Osteoblast (primary cell): ENCODE measurements at places on chromosomes 3 and 15. TPM values are rescaled to one million over a fixed set of nuclear protein-coding genes. Genes with fewer than 3 reads are reported as not detected.

- peak; percentile 97 for DNase-seq
Measured at GRCh38 chr3:133895208-133896001, at the start of gene RAB6B. Gene RAB6B (minus strand): TSS chr3:133895882. CDS start chr3:133895466, 416 bp downstream.

TATDN2 gene
- 19.2 and 20.0 TPM in 2 replicates for total RNA-seq

DNA sequence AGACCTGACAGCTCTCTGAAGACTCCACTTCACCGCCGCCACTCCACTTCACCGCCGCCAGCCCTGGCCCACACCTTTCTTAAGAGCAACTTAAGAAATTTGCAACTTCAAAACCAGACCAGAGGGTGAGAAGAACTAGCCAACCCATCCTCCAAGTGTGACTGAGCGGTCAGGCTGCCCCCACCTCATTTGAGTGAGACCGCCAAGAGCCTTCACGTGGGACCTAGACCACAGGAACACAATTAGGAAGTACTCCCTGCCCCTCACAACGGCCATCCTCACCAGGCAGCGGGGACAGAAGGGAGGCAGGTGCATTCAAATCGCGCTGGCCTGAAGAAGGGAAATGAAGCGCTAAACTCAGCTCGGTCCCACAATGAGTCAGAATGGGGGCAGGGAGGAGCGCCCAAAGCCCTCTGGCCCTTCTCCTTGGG is 156.8 kb upstream of the BCL6 start:
- no peak for DNase-seq

TRANK1 gene
- 29.8 and 30.8 TPM in 2 replicates for total RNA-seq

GRCh38 chr3:119659606-119660291 is 640 bp downstream of the POPDC2 start:
- no peak for DNase-seq

DNA sequence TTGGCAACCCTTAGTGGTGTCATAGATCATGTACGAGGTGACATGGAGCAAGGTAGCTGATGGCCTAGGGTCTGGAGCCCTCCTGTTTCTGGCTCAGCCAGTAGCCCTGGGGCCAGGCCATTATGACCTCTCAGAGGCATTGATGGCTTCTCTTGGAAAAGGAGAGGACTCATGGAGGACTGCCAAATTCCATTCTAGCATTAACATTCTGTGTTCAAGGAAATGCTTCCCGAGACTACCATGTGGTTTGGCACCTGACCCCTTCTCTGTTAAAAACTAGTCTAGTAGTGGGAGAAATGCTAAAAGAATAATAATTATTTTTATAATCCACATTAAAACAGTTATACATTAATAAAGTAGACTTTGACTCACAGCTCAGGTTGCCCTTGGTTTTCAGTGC is 40.2 kb upstream of the ADAMTSL3 start:
- DNase-seq, result no peak

DNA sequence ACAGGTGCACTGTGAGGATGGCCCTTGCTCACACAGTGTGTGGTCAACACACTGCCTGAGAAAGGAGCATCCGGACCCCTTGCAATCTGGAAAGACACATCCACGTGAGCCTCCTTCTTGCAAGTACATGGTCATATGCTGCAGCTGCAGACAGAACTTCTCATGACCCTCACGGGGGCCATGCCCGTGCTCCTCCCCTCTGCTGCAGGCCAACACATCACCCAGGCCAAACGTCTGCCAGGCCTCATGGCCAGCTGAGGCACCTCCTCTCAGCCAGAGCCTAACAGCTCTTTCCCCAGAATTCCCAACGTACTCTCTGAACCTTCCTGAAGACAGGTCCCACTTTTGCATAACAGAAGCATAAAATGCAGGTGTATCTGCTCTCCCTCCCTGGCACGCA is 25.3 kb downstream of the SLC41A3 start:
- DNase-seq, result no peak

DNA sequence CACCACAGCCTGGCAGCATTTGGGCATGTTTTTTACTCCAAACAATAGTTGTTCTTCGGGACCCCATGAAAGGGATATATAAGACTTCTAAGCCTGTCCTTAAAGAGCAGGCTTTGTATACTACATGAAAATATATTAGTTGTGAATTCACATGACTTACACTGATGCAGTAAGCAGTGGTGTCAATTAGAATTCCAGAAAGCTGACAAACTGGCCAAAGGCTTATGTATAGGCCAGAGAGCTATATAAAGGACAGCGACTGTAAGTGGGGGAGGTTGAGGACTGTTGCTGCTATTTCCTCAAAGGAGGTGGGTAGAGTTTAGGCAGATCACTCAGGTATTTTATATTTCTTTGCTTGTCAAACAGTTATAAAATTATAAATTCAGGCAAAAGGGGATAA is 24.8 kb downstream of the KPNA4 start:
- DNase-seq, result no peak

DNA sequence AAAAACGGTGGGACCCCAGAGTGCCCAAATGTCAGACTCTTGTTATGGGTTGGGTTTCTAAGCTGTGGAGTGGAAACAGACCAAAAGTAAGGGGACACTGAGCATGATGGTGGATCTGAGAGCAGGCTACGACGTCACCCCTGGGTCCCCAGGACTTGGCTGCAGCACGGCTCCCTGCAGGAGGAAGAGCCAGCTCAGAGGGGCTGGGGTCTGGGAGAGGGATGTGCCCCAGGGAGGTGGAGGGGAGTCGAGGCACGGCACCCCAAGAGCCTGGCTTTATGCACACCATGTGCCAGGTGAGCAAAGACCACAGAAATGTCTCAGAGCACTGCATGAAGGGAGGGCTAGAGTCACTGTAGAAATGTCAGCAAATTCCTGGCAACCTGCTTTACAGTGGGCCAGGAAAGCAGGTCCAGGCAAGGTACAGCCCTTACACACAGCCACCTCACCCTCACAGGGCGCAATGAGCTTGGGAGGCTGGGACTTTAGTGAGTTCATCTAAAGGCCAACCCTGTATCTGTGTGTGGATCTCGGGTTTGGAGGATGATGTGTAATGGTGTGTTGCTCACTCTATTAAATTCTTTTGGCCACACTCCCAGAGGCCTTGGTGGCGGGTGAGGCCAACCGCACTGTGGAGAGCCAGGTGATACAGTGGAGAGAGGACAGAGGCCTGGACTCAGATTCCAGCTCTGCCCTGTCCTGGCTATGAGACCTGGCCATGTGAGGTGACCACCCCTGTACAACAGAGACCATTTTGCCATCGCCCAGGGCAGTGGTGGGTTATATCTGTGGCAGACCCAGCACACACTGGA is 14.1 kb downstream of the CTSH start:
- DNase-seq, result peak; percentile 98

GRCh38 chr3:31639828-31640227 is 107.1 kb downstream of the STT3B start:
- DNase-seq, result no peak
